ENCODE measurements at places on chromosomes 1 and 21. TPM values are rescaled to one million over a fixed set of nuclear protein-coding genes. Genes with fewer than 3 reads are reported as not detected.

GRCh38 chr1:179287946-179288345 lies 5.7 kb upstream of the SOAT1 start:
- no peak for DNase-seq

GRCh38 chr1:24454673-24455072 lies 39.1 kb downstream of the NIPAL3 start:
- no peak for DNase-seq

DNA sequence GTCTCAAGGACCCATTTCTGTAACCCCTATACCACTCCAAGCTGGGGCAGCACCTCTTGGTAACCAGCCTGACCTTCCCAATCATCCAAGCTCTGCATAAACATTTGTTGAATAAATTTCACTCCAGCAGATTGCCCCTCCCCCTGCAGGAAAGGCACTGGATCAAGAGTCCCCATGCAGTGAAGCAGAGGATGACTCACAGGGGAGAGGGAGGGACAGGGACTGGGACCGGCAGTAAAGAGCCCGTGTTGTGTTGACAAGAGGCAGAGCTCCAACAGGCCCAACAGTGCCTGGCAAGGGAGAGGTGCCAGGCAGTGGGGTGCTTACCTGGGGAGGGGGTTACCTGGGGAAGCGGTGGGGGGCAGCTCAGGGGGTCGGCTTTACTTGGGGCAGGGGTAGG lies 32.3 kb downstream of the SLC9A1 start:
- DNase-seq: peak; percentile 83

DNA sequence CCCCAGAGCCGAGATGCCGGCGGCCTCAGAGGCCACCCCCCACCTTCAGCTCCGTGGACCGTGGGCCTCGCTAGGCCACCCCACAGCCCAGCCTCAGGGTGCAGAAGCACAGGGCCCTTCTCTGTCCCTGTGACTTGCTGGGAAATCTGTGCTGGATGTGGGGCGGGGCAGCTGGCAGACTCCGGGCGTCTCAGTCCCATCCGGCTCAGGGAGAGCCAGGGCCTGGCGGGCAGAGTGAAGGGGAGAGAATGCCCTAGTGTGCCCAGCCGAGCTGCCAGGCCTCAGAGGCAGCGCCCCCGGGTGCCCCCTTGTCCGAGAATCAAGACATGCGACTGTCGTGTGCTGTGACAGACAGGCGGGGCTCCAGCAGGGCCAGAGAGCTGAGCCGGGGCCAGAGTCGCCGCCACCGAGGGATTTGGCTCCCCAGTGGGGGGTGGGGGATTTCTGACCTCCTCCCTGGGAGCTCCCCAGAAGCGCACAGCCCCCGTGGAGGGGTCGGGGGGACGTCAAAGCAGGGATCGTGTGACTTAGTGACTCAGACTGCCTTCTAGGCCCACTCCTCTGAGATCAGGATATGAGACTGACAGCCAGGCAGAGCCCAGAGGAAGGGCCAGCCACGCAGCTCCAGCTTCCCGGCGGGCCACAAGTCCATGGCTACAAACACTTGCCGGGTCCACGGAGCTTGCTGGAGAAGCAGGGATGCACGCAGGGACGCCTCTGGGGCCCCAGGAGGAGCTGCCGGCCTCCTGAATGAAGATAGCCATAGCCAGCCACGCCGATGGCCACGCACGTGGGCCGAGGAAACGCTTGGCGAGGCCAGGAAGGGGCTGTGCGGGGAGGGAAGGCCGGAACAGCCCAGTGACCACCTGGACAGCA lies 11.9 kb downstream of the COL6A1 start:
- peak; percentile 39 for DNase-seq

The RGS1 gene
- total RNA-seq: not detected

DNA sequence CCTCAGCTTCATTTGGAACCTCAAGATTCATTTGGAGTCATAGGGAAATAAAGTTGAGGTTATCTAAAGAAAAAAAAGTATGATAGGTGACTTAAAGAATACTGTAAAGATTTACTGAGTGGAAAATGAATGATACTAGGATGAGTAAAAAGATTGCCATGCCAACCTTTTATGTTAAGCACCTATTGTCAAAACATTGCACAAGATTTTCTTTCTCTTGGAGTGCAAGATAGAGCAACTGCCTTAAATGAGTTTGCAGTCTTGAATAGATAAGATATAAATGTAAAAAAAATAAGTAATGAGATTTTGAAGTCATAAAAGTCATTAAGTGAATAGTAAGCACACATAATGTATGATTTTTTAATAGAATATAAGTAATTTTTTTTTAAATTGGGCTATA lies 5.1 kb upstream of the ANGPTL1 start:
- DNase-seq: no peak

GRCh38 chr1:239354231-239354630 lies 32.1 kb upstream of the CHRM3 start:
- no peak for DNase-seq

DNA sequence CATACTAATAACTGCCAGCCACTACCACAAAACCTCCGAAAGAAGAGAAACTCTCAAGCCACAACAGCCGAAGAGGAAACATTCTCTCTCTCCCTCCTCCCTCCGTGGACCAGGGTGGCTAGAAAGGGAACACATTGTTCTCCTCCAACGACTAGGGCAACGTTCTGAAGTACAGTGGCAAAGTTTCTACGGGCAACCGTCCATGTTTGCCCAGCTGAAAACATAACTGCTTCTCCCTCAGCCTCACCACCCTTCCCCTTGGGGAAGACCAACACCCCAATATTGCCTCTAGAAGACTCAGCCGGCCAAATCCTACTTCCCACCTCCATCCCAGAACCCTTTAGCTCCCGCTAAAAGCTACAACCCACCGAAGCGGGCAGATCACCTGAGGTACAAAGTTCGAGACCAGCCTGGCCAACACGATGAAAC lies 2.0 kb downstream of the GLUL start:
- no peak for DNase-seq

The TMEM183A gene
- total RNA-seq: 92.3 TPM

GRCh38 chr1:157490467-157491165 lies 61.7 kb downstream of the FCRL5 start:
- DNase-seq: peak; percentile 96

DNA sequence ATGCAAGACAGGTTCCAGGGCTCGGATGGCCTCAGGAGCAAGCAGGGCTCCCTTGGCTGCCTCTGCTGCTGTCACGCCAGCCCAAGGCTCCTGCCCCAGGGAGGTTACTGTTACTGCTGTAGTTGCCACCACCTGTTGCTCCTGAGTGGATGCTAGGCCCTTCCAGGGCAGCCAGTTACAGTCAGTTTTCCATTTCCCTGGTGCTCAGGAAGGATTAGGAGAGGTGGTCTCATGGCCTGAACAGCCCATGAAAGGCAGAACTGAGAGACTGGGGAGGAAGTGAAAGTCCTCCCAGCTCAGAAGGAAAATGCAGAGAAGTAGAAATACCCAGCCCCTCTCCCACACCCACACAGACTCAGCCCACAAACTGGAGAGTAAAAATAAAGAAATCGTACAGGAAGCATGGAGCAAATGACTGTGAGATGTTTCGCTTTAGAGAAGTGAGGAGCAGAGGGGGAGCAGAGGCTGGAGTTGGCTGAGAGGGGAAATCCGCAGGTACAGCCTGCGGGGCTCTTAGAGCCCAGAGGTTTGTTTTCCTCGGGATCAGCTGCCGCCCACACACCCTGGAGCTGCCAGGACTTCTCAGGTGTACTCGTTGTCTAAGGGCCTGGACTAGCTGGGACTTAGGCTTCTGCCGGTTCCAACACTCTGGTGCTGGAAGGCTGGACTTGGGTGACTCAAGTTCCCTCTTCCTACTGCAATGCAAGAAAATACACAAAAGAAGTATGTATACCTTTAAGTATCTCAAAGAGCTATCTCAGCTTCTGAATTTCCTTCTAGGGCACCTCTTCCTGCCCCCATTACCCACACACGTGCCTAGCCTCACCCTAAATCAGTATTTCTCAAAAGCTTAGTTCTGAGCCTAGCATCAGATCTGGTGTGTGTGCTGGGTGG lies 2.3 kb downstream of the IL6R start:
- DNase-seq: peak; percentile 48

DNA sequence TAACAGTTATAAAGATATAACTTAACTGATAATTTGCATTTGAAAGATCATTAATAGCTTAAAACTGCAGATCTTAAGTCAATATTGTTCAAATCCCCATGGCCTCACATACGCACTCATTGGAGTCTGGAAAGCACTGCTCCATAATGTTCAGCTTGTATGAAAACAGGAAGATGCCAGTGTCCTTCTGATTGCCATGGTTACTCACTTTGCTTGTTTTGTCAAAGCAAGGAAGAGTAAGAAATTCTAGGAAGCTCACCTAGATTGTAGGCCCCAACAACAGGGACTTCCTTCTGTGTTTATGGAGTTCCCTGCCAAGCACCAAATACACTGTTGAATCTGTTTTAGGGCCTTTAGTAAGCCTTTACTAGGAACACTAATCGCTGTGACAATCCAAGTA lies 10.9 kb downstream of the GAS5 start:
- DNase-seq: no peak

DNA sequence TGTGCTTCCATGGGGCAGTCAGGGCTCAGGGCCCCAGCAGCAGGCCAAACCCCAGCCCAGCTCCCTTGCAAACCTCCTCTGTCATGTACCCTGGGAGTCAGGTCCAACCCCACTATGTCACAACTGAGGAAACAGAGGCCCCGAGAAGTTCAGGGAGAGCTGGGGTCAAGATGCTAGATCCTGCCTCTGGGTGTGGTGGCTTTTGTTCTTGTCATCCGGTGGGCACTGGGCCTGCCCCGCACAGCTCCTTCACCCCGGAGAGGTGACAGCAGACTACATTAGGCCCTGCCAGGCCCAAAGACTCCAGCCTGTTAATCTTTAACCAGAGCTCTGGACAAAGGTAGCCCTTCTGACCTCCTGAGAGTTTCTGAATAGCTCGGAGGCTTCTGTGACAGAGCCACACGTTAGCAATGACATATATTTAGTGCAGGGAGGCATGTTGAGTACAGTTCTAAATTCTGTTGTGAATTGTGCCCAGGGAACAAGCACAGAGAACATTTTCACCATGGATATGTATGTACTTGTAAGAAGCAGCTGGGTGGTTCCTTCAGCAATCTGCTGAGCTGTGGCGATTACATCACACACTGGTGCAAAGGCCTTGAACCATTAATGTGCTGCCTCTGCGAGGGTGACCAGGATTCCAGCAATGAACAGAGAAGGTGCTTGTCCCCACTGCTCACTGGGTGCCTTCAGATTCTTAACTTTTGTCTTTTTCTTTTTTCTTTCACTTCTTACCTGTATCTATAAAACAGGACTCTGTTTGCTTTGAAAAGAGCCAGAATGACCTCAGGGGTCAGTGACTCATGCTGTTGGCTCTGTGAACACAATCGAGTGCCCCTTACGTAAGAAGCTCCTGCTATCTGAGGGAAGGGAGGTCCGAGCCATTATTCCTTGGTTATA lies 102.8 kb downstream of the RHOU start:
- no peak for DNase-seq

DNA sequence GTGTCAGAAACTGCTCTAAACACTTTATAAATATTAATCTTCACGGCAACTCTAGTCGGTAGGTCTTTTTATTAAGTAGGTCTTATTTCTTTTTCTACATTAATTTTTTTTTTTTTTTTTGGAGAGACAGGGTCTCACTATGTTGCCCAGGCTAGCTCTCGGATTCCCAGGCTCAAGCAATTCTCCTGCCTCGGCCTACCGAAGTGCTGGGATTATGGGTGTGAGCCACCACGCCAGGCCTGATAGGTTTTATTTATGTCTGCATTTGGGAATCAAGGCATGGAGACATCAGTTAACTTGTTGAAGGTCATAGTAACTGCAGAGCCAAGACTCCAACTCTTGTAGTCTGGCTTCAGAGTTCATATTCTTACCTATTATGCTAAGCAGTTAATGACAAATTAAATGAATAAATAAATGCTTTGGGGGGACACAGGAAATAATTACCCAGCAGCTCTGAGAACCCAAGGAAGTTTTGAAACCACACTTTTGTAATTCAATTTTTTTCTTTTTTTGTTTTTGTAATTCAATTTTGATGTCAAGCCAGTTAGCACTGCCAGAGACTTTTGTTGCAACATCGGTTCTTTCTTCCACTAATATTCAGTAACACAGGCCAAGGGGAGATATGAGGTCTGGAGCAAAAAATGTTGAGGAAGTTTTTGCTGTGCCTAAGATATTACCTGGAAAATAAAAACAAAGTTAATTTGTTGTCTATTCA lies 9.4 kb upstream of the UAP1 start:
- no peak for DNase-seq

DNA sequence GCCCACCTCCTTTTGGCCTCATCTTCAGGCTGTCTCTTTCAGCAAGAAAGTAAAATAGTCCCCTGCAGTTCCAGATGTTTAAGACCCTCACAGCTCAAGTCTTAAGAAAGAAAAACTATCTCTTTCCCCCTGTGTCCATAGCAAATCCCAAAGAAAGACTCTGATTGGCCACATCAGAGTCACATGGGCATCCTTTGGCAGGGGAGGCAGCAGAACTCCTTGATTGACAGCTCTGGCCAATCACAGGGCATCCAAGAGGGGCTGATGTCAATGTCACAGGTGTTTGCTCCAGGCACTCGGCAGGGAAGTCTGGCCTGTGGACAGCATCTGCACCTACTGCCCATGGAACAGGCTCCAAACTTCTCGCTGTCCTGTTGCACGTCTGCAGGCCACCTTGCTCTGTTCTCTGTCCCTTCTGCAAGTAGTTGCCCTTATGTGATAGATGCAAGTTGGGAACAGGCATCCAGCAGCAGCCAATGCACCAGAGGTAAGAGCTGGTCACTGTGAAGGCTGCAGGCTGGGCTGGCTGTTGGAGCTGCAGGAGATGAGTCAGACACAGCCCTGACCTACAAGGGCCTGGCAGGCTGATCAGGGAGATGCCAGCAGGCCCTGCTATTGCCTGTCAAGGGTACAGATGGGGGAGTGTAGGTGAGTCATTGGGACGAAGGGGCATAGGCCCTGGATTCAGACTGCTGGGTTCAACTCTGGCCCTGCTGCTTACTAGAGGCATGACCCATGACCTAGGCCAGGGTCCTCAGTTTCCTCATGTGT lies 96.8 kb upstream of the TMEM51 start:
- DNase-seq: no peak
